ENCODE measurements at places on chromosomes 6 and 20. TPM values are rescaled to one million over a fixed set of nuclear protein-coding genes. Genes with fewer than 3 reads are reported as not detected.

The IL17A gene
- not detected for polyA plus RNA-seq

The SCAF8 gene
- polyA plus RNA-seq = 7.1 TPM

DNA sequence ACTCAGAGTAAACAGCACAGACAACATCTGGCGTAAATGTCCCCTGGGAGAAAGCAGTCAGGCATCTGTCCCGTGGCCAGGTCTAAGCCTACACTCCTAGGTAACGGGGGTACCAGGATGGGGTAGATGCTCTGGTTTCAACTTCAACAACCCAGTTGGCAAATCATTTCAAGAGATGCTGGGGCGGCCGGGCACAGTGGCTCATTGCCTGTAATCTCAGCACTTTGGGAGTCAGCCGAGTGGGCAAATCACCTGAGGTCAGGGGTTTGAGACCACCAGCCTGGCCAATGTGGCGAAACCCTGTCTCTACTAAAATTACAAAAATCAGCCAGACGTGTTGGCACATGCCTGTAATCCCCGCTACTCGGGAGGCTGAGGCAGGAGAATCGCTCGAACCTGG lies 12.3 kb downstream of the PREX1 start:
- no peak for DNase-seq

- no peak for DNase-seq
Measured at GRCh38 chr20:32891926-32892660, 33.4 kb downstream of the EFCAB8 start.

DNA sequence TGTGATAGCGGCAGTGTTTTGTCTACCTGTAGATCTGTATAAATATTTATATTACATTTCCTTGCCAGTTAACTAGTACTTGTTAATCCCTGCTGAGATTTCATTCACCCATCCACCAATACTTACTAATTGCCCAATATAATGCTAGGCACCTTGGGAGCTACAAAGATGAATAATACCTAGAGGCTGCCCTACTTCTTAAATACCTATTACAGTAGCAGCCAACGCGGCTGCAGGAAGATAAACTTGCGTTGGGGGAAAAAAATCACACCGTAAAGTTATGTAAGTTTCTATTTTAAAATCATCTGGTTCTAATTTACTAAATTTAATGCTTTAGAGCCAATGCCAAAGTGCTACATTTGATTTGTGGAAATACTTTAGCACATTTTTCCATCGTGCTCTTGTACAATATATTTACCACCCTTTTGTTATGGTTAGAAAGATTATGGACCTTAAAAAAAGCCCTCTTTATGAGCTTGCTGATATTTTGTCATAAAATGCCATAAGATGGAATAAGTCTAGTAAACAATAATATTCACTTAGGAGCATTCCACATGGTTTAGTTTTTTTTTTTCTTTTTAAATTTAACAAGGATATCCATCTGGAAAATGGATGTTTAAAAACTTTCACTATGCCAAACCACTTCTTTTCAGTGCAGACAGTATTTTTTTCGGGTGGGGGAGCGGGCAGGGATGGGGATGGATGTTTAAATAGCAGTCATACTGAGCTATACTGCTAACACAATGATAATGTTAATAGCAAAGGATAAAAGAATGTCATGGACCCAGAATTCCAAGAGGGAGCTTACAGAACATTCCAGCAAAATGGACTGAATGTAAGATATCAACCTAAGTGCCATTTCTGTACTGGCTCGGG lies 13.2 kb upstream of the NEDD9 start:
- DNase-seq = no peak

GRCh38 chr6:98782772-98783171 lies 51.6 kb upstream of the POU3F2 start:
- DNase-seq = no peak

- DNase-seq = no peak
Measured at GRCh38 chr6:159919011-159919511, 28.3 kb downstream of the MAS1 start.

The MMP24 gene
- 0.03 TPM for polyA plus RNA-seq

The SLC17A2 gene
- not detected for polyA plus RNA-seq

The SRMS gene
- 0.04 TPM for polyA plus RNA-seq

GRCh38 chr6:37054580-37054979 lies 49.1 kb downstream of the FGD2 start:
- no peak for DNase-seq

GRCh38 chr6:131129689-131130553 lies 5.3 kb upstream of the AKAP7 start:
- no peak for DNase-seq

The LAMA4 gene
- polyA plus RNA-seq = 0.08 TPM

- DNase-seq = peak; percentile 72
Measured at GRCh38 chr20:23136893-23137745, 51.0 kb upstream of the CD93 start.

DNA sequence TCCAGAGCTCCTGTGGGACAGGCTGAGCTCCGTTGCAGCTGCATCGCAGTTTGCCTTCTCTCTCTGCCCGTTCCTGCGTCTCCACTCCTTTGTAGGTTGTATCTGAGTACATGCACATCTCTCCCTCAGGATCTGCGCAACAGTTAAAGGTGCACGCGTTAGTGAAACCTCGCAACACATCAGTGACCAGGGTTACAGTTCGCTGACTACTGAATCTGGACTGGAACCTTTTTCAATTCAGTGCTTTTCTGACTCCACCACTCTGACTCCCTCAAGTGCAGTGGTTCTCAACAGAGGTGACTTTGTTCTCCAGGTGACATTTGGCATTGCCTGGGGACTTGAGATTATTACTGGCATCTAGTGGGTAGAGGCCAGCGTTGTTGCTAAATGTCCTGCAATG lies 44.0 kb downstream of the UST start:
- no peak for DNase-seq

- DNase-seq = no peak
Measured at GRCh38 chr20:60063048-60063451, 104.8 kb downstream of the CDH26 start.

The SAPCD1 gene
- polyA plus RNA-seq = 2.6 TPM

- no peak for DNase-seq
Measured at GRCh38 chr6:43247114-43247999, 4.1 kb downstream of the TTBK1 start.

The THBS2 gene
- polyA plus RNA-seq = 85.3 TPM

DNA sequence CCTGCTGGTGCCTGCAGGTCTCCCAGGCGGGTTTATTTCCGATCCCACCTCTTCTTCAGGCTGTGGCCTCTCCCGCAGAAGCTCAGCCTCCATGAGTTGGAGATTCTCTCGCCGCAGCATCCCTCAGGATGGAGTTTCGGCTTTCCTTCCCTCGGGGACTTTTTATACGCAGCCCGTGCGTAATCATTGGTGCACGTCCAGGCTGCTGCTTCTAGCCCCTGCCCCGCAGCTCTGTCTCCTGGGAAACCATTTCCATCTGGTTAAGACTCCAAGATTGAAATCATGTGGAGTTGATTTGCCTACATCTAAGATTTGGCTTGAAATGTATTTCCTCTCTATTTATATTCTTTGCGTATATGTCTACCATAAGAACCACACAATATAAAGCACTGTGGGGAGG lies 46.7 kb upstream of the CARMIL1 start:
- DNase-seq = no peak

- no peak for DNase-seq
Measured at GRCh38 chr6:158460602-158461169, 99.2 kb upstream of the TMEM181 start.

DNA sequence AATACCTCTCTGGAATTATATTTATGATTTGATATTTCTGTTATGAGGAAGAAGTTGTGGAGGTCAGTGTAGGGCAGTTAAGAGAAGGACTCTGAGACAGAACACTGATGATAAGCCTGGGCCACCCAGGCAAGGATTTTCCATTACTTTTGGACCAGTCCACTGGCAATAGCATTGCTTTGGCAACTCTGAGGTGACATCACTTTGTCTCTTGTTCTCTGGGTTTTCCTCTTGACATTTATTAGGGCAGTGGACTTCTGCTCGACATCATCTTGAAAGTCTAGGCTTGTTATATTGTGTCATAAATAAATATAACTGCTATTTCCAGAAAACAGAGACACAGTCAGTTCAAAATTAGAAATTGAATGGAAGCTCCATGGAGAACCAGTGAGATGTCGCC lies 268.0 kb downstream of the SMOC2 start:
- DNase-seq = no peak

DNA sequence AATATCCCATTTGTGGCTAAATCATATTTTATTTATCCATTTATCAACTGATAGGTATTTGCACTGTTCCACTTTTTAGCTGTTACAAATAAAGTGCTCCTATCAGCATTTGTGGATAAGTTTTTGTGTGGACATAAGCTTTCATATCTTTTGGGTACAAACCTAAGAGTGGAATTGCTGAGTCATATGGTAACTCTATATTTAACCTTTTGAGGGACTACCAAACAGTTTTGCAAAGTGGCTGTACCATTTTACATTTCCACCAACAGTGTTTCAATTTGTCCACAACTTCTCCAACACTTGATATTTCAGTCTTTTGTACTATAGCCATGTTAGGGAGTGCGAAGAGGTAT lies 23.6 kb upstream of the ECHDC1 start:
- peak; percentile 11 for DNase-seq
